ENCODE measurements at places on chromosomes 7 and 10. TPM values are rescaled to one million over a fixed set of nuclear protein-coding genes. Genes with fewer than 3 reads are reported as not detected.
A peak's percentile ranks its signal among the peaks of the same experiment; 100 is the strongest.

The OPN1SW gene
- total RNA-seq: not detected

- no peaks in the 10 kb centered on the region for H3K27me3 ChIP-seq
- H3K36me3 ChIP-seq: no peaks in the 10 kb centered on the region
- DNase-seq: no peak
- H3K4me1 ChIP-seq: no peaks in the 10 kb centered on the region
- no peak overlapping the region for H3K27ac ChIP-seq
Measured at GRCh38 chr10:64115471-64115870, 594.3 kb downstream of the REEP3 start.

DNA sequence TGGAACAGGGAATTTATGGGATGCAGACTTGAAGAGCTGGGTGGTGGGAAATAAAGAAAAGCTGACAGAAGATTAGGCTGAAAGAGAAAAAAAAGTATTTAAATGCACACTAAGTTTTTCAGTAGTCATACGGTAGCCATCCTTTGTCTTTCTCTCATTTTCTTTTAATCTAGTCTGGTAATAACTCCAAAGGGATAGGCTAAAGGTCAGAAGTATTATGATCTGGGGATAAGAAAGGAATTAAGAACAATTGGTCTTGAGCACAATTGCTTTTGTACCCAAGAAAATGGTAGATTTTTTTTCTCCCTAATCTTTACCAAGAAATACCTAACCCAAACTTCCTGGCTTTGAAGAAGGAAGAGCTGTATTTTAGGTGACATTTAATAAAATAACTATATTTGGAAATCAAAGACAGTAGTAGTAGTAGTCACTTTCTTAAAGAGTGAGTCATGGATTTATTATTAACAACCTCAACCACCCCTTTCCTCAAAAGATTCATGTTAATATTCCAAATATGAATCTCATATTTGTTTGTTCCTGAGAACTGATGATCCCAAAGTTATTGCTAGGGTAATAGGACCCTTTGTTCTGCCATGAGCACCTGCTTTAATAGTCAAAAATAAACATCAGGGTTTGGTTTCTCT lies 120.2 kb upstream of the ODAD2 start:
- no peaks in the 10 kb centered on the region for H3K36me3 ChIP-seq
- no peak for DNase-seq
- no peaks in the 10 kb centered on the region for H3K4me1 ChIP-seq
- no peak overlapping the region for H3K4me3 ChIP-seq
- no peaks in the 10 kb centered on the region for H3K27me3 ChIP-seq
- H3K27ac ChIP-seq: no peak overlapping the region

- peaks cover 6% of the 10 kb centered on the region for H3K4me1 ChIP-seq
- no peak for DNase-seq
- no peaks in the 10 kb centered on the region for H3K36me3 ChIP-seq
Measured at GRCh38 chr10:846126-846685, 85.3 kb downstream of the LARP4B start.

- H3K27ac ChIP-seq: peak overlapping the region; percentile 70
- DNase-seq: peak; percentile 44
- peaks cover 13% of the 10 kb centered on the region for H3K4me1 ChIP-seq
- no peak overlapping the region for H3K4me3 ChIP-seq
- no peaks in the 10 kb centered on the region for H3K27me3 ChIP-seq
Measured at GRCh38 chr10:30493609-30494530, 59.9 kb downstream of the MAP3K8 start.

The ERCC6 gene
- 14.7 TPM for total RNA-seq
